ENCODE measurements at places on chromosomes 7 and 10.

DNA sequence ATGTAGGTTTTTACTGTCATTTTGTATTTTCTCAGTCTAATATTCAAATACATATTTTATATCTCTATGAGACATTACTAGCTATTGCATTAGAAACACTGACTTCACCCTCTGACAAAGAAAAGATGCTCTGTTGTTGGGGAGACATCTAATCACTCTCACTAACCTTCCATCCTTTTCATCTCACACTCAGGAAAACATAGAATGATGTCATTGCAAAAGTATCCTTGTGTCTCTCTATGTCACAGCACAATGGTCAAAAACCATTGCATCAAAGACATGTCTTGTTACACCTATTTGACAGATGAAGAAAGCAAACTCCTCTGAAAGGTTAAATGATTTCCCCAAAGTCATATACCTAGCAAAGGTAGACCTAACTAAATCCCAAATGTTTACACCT, 231.3 kb upstream of the PTN start:
- H3K27ac ChIP-seq, result no peak overlapping the region
- DNase-seq, result no peak

DNA sequence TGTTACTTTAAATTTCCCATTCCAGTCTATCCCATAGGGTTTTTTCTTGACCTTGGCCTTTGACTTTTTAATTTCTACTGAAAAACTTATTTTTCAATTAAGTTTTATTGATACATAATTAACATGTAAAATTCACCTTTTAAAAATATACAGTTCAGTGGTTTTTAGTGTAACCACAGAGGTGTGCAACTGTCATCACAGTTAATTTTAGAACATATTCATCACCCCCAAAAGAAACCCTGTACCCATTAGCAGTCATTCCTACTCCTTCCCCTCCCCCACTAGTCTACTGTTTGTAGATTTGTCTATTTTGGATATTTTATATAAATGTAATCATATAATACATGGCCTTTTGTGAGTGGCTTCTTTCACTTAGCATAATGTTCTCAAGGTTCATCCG, 96.5 kb upstream of the GJD4 start:
- H3K36me3 ChIP-seq, result peaks cover 6% of the 10 kb centered on the region
- peaks cover 2% of the 10 kb centered on the region for H3K4me1 ChIP-seq
- H3K27me3 ChIP-seq, result no peaks in the 10 kb centered on the region
- no peak for DNase-seq

- H3K36me3 ChIP-seq, result no peaks in the 10 kb centered on the region
- H3K27ac ChIP-seq, result no peak overlapping the region
- no peak overlapping the region for H3K4me3 ChIP-seq
Observed at GRCh38 chr7:66105263-66105748, 9.3 kb upstream of the CRCP start.

DNA sequence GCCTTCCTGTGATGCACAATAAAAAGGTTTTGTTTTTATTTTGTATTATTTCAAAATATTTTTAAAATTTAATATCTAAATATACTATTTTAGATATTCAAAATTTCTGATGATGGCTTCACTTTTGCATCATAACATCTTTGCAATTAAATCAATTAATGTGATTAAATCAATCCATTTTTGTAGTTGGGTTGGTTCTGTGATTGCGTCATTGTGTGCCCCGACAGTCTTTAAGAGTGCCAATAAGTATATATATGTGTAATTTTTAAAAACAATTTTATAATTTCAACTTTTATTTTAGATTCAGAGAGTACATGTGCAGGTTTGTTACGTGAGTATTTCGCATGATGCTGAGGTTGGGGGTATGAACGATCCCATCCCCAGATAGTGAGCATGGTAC, 70.5 kb downstream of the SEPTIN14 start:
- no peak overlapping the region for H3K4me3 ChIP-seq
- no peak for DNase-seq
- H3K4me1 ChIP-seq, result no peaks in the 10 kb centered on the region
- peaks cover 2% of the 10 kb centered on the region for H3K36me3 ChIP-seq

GRCh38 chr7:91039033-91039432, 225.2 kb upstream of the FZD1 start:
- H3K4me1 ChIP-seq, result peaks cover 15% of the 10 kb centered on the region
- no peak for DNase-seq
- H3K4me3 ChIP-seq, result no peak overlapping the region
- peaks cover 6% of the 10 kb centered on the region for H3K36me3 ChIP-seq
- no peaks in the 10 kb centered on the region for H3K27me3 ChIP-seq

DNA sequence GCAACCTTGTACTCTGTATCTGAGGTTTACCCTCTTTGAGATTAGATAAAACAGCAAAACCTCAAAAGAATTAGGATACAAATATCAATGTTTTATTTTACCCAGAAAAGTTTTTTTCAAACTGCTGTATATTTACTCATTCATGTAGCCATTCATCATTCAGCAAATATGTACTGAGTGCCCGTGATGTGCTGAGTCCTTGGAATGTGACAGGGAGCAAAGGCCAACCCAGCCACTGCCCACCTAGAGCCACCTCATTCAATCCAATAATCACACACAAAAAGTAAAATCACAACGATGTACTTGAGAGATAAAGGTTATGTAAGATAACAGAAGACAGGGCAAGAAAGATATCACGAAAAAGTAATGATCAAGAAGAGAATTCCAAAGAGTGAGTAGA, 187.4 kb downstream of the CDCA7L start:
- no peak overlapping the region for H3K4me3 ChIP-seq
- H3K27me3 ChIP-seq, result peaks cover 16% of the 10 kb centered on the region
- H3K36me3 ChIP-seq, result no peaks in the 10 kb centered on the region
- DNase-seq, result no peak
- no peak overlapping the region for H3K27ac ChIP-seq

- no peaks in the 10 kb centered on the region for H3K36me3 ChIP-seq
- no peaks in the 10 kb centered on the region for H3K4me1 ChIP-seq
- no peak for DNase-seq
Observed at GRCh38 chr7:8254215-8254614, 7.8 kb downstream of the ICA1 start.

- H3K36me3 ChIP-seq, result no peaks in the 10 kb centered on the region
- no peak overlapping the region for H3K4me3 ChIP-seq
- H3K27me3 ChIP-seq, result no peaks in the 10 kb centered on the region
- H3K27ac ChIP-seq, result no peak overlapping the region
- DNase-seq, result no peak
- H3K4me1 ChIP-seq, result no peaks in the 10 kb centered on the region
Observed at GRCh38 chr7:34019301-34019790, 114.0 kb downstream of the BMPER start.

DNA sequence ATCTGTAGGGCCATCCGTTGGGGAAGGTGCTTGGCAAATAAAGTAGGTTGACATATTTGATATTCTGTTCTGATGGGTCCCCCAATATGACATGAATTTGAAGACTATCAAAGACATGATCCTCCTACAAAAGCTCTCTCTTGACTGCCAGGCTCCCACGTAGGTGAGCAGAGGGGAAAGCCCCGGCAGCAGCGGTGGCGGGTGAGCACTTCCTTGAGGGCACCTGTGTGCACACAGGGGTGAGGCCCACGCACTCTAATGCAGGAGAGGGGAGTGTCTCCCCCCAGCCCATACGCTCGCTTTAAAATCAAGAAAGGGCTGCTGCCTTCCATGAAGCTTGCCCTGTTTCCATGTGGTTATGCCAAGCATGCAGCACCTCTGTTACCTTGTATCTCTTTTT, 100.4 kb downstream of the TAX1BP1 start:
- no peaks in the 10 kb centered on the region for H3K36me3 ChIP-seq
- H3K27me3 ChIP-seq, result peaks cover 24% of the 10 kb centered on the region
- no peak overlapping the region for H3K27ac ChIP-seq
- no peak overlapping the region for H3K4me3 ChIP-seq
- H3K4me1 ChIP-seq, result peaks cover 23% of the 10 kb centered on the region
- no peak for DNase-seq

DNA sequence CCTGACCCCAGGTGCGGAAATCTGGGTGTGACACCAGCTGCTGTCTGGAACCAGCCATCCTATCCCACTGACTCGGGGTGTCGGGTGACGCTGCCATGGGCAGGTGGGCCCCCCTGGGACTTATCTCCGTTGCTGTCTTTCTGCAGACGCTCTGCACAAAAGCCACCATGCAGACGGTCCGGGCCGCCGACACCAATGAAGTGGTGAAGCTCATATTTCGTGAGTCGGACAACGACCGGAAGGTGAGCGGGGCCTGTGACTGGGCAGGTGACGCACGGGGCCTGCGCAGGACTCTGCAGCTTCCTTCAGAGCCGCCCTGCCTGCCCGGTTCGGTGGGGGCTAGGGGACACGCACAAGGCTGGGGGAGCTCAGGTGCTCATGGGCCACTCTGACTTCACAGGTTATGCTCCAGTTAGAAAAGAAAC, 36.6 kb downstream of the NKX6-2 start:
- H3K27me3 ChIP-seq, result no peaks in the 10 kb centered on the region
- no peaks in the 10 kb centered on the region for H3K4me1 ChIP-seq

GRCh38 chr7:142481548-142481947, 223.7 kb upstream of the PRSS58 start:
- H3K27ac ChIP-seq, result no peak overlapping the region
- peaks cover 9% of the 10 kb centered on the region for H3K4me1 ChIP-seq
- H3K36me3 ChIP-seq, result no peaks in the 10 kb centered on the region
- H3K4me3 ChIP-seq, result no peak overlapping the region
- no peaks in the 10 kb centered on the region for H3K27me3 ChIP-seq
- no peak for DNase-seq

- no peak for DNase-seq
- no peaks in the 10 kb centered on the region for H3K36me3 ChIP-seq
- H3K4me1 ChIP-seq, result peaks cover 13% of the 10 kb centered on the region
- peaks cover 9% of the 10 kb centered on the region for H3K27me3 ChIP-seq
- H3K27ac ChIP-seq, result no peak overlapping the region
Observed at GRCh38 chr7:44066494-44067063, 1.2 kb upstream of the PGAM2 start.

DNA sequence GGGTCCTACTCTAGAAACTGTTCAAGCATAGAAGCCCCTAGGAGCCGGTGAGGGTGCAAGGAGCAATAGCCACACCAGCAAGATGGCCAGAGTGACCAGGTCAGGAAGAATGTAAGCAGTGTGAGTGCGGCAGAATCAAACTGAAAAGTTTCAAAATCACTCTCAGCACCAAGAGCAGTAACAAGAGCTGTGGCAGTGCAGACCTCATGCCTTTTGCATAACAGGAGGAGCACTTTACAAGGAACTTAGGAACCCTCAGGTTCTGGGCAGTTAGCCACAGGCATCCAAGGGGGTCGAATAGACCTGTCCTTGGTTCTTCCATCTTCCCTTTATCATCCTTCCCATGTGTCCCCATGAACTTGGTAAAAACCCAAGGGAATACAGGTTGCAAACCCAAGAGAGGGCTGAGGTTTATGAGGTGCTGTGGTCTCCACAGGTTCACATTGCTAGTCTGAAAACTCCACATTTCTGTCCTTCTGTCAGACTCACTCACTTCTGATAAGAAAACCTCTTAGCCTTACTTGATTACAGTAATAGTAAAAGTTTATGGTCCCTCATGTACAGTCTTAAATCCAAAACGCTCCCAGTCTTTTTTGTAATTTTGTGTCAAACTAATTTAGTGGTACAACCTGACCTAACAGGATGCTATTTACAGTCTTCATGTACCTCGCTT, 78.4 kb downstream of the PON1 start:
- H3K27me3 ChIP-seq, result no peaks in the 10 kb centered on the region
- DNase-seq, result no peak
- no peaks in the 10 kb centered on the region for H3K36me3 ChIP-seq
- H3K27ac ChIP-seq, result no peak overlapping the region
- H3K4me3 ChIP-seq, result no peak overlapping the region

DNA sequence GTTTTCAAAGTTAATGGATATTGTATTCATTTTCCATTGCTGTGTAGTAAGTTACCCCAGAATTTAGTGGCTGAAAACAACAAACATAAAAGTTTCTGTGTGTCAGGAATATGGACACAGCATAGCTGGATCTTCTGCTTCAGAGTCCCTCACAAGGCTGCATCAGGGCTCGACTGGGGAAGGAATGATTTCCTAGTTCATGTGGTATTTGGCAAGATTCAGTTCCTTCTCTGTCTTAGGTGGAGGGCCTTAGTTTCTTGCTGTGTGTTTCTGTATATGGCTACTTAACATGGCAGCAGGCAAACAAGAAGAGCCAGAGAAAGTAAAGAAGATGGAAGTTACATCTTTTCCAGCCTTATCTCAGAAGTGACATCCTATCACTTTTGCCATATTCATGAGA, 51.1 kb downstream of the TPST1 start:
- peaks cover 1% of the 10 kb centered on the region for H3K4me1 ChIP-seq
- no peak overlapping the region for H3K27ac ChIP-seq
- no peak overlapping the region for H3K4me3 ChIP-seq
- peaks cover 2% of the 10 kb centered on the region for H3K36me3 ChIP-seq
- no peak for DNase-seq

DNA sequence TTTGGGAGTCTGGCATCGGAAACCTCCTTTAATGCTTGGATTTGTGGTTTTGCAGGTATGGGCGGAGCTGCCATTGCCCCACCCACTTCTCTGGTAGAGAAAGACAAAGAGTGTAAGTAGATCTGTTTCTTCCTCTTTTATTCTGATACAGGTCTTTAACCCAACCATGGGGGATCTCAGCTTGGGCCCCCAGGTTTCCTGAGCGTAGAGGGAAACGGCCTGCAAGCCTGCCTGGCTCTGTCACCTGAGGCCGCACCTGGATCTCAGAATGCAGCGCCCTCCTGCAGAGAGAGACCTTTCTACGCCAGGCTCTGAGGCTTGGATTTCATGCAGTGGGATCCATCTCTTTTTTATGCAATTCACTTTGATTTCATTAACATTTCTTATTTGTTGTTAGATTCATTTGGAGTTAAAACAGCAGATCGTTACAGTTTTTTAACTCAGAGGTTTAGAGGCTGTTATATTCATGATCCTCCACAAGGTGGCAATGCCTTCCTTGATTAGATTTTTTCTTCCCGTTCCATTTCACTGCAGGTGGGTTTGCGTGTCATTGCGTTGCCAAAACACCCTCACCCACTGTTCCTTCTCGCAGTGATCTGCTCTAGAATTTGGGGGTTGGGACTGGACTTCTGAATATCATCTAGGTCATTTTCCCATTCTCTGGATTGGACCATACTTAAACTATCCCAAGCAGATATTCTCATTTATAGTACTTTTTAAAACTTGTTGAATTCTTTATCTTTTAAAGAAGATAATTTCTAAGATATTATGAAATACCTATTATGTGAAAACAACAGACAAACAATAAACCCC, 20.0 kb downstream of the RBM17 start:
- peaks cover 7% of the 10 kb centered on the region for H3K4me1 ChIP-seq
- no peak for DNase-seq
- peaks cover 64% of the 10 kb centered on the region for H3K36me3 ChIP-seq
- no peak overlapping the region for H3K4me3 ChIP-seq
- H3K27me3 ChIP-seq, result no peaks in the 10 kb centered on the region
- H3K27ac ChIP-seq, result no peak overlapping the region

DNA sequence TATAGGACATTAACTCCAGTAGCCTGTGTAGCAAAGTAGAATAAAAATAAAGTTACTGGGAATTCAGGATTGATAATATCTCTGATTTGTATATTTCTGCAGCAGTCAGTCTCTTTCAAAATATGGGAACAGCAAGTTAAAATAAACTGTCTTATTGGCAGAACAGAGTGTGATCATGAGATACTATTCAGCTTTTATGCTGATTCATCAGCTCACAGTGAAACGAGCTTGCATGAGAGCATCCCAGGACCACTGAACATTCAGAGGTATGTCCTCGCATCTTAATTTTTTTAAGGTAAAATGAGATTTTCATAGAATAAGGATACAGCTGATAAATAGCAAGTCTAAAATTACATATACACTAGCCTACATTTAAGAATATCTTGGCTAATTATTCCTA, 282.5 kb upstream of the MYO3A start:
- H3K27ac ChIP-seq, result no peak overlapping the region
- peaks cover 2% of the 10 kb centered on the region for H3K27me3 ChIP-seq
- no peaks in the 10 kb centered on the region for H3K36me3 ChIP-seq
- DNase-seq, result no peak

Measured in mesothelial cell of epicardium (in vitro differentiated cells).